ENCODE measurements at places on chromosomes 5 and 9. TPM values are rescaled to one million over a fixed set of nuclear protein-coding genes. Genes with fewer than 3 reads are reported as not detected.

The GFRA3 gene
- 0.41 TPM for total RNA-seq

The SLC36A3 gene
- not detected for total RNA-seq

GRCh38 chr9:121884057-121884541 is 209.0 kb downstream of the TTLL11 start:
- H3K36me3 ChIP-seq: no peaks in the 10 kb centered on the region
- DNase-seq: peak; percentile 95
- H3K4me1 ChIP-seq: peaks cover 25% of the 10 kb centered on the region
- no peak overlapping the region for H3K4me3 ChIP-seq

The FAT2 gene
- 0.13 TPM for total RNA-seq

DNA sequence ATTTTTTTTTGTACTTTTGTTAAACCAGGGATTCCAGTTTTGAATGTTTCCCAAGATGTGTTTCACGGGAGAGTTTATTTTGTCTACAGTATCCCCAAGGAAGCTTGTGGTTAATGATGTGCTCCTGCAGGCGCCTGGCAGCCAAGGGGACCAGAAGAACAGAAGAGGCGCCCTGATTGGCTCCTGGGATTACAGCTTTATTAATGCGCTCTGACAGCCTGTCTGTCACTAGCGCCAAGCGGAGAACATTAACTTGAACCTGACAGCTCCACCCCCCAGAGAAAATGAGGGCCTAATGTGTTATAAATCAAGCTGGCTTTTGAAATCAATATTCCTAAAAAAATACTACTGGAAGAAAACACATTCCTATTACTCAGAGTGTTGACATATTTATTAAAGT is 5.0 kb upstream of the FBXL7 start:
- no peak overlapping the region for H3K4me3 ChIP-seq
- no peaks in the 10 kb centered on the region for H3K27me3 ChIP-seq
- DNase-seq: no peak
- H3K4me1 ChIP-seq: no peaks in the 10 kb centered on the region
